ENCODE measurements at places on chromosomes 2 and 18.

DNA sequence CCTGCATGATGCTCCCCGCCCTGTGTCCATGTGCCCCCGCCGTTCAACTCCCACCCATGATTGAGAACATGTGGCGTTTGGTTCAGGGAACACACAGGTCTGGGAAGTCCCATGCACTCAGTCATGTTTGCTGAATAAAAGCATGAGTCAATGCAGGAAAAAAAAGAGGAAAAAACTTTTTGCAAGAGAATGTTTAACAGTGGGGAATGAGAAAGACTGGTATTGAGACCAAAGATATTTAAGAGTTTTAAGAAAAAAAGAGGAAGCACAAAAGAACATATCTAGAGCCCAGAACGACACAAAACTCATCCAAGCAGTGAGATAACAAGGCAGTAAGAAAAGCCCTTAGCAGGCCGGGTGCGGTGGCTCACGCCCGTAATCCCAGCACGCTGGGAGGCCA, 279.2 kb upstream of the THSD7B start:
- DNase-seq: peak; percentile 12

DNA sequence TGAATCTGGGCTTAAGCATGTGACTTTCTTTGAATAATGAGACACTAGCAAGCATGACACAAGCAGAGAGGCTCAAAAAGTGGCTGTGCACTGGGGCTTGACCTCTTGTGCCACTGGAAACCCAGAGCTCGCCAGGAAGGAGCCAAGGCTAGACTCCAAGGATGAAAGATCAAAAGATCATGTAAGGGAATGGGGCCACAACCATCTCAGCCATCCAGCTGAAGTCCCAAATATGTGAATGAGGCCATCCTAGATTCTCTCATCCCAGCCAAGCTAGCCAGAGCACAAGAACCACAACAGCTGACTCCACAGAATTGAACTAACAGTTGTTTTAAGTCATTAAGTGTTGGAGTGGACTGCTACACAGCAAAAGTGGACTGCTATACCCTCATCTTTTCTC, 288.1 kb downstream of the CCDC178 start:
- DNase-seq: no peak

GRCh38 chr2:112902816-112903215, 8.1 kb upstream of the IL37 start:
- DNase-seq: no peak

DNA sequence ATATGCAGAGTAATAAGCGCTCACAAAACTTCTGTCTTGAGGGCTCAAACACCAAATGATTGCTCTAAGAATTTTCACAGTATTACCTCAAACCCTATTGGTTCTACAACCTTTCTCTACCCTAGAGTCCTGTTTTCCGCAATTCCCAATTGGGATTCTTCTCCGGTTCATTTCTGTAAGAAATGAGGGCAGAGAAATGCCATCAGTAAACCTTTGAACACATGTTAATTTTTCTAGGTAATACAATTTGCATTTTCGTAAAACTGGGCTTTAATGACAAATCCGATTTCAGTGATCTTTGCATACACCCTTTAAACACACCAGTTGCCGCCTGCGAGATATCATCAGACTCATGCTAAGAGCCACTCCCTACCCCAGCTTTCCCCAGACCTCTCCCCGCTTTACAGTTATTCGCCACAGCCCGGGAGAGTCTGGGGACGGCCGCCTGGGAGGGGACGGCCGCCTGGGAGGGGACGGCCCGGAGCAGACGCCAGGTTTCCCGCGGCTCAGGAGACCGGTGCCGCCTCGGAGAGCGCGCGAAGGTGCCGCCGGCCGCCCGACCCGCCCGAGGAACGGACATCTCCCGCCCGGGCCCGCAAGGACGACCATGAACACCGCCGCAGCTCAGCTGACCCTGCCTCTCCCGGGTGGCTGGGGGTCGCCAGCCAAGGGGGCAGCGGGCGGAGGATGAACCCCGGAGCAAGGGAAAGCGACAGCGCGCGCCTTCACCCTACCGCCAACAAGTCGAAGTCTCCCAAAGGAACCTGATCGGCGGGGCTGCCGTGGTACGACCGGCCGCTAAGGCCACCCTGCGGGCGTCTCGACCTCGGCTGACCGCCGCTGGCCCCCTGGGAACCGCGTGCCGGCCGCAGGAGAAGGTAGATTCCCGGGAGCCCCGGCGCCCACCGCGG, 463 bp downstream of the SMC6 start:
- no peak for DNase-seq

GRCh38 chr2:12155303-12156051, 409.0 kb downstream of the LPIN1 start:
- no peak for DNase-seq

DNA sequence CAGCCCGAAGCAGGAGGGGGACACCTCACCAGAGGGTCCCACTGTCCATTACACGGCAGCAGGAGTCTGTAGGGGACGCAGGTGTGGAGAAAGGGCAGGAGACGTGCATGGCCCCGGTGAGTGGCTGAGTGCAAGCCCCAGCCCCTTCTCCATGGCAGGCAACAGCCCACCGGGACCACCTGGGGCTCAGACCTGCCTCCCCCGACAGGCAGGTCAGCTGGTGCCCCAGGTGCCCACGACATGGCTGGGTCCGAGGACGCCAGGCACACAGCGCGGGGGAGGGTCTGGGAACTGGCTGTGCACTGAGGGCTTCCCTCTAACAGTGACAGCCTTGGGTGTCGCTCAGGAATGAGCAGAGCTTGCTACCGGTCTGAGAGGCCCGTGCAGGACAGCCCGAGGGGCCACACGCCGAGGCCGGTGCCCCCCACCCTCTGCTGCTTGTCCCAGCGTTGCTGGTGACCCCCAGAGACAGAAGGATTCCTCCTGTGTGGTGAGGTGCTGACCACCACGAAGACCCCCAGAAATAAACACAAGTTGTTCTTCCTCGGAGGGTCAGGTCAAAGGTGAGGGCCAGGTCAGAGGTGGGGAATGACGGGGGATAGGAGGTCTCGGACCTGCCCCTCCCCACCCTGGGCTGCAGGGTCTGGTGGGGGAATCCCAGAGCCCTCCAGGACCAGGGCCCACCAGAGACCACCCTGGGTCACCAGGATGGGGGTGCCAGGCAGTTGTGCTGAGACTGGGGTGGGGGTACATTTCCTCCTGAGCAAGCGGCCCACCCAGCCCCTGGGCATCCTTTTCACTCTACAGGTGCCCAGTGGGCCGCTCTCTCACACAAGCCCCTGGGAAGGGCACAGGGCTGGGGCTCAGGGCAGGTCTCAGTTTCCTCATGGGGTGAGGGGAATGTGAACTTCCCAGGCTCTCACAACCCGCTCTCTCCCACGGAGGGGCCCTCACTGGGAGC, 50.6 kb downstream of the SLC66A2 start:
- DNase-seq: no peak

- DNase-seq: no peak
Observed at GRCh38 chr2:88247531-88247930, 77.4 kb downstream of the THNSL2 start.

DNA sequence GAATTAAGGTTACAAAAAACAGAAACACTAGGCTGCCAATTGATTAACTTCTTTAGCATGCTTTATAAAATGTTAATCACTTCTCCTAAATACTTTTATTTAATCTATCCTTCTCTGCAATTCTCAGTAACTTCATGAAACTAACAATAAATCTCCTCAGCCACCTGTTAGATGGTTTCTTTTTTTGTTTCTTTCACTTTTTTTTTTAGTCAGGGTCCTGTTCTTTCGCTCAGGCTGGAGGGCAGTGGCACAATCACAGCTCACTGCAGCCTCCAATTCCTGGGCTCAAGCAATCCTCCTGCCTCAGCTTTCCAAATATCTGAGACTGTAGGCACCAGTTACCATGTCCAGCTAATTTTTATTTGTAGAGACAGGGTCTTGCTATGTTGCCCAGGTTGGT, 213.4 kb upstream of the STK17B start:
- no peak for DNase-seq

- DNase-seq: no peak
Observed at GRCh38 chr18:38025433-38026038, 459.9 kb upstream of the CELF4 start.

DNA sequence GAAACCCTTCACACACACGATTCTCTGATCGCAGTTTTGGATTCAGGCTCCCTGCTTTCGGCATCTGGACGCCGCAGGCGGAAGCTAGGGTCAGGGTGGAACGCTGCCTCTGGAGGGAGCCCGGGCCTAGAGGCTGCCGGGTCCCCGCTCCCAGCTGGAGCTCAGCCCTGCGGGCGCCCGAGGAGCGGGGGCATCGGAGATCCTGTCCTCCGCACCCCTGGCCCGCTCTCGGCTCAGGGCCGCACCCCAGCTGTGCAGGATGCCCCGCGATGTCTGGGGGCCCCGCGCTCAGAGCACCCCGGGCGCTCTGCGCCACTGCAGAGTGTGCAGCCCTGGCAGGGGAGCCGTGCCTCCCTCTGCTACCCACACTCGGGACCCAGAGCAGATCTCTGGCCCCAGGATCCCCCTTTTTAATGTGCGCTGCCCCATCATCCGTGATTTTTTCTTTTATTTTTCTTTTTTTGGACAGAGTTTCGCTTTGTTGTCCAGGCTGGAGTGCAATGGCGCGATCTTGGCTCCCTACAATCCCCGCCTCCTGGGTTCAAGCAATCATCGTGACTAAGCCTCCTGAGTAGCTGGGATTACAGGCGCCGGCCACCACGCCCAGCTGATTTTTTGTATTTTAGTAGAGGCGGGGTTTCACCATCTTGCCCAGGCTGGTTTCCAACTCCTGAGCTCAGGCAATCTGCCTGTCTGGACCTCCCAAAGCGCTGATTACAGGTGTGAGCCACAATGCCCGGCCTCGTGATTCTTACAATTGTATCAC, 54.8 kb upstream of the TUBA3E start:
- no peak for DNase-seq

DNA sequence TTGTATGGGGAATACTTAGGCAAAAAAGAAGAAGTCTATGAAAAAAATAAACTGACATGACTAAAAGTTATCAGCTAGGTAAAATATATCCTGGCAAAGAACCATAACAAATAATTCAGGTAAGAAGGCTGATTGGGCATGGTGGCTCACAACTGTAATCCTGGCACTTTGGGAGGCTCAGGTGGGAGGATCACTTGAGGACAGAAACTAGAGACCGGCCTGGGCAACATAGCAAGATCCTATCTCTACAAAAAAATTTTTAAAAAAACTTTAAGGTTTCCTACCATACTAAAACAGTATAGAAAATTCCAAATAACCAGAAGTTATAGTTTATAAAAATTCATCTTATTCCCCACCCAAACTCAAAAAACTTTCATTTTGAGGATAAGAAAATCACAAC, 10.8 kb downstream of the NCKAP1 start:
- DNase-seq: no peak

GRCh38 chr2:239716536-239717318, 308.4 kb downstream of the NDUFA10 start:
- no peak for DNase-seq

DNA sequence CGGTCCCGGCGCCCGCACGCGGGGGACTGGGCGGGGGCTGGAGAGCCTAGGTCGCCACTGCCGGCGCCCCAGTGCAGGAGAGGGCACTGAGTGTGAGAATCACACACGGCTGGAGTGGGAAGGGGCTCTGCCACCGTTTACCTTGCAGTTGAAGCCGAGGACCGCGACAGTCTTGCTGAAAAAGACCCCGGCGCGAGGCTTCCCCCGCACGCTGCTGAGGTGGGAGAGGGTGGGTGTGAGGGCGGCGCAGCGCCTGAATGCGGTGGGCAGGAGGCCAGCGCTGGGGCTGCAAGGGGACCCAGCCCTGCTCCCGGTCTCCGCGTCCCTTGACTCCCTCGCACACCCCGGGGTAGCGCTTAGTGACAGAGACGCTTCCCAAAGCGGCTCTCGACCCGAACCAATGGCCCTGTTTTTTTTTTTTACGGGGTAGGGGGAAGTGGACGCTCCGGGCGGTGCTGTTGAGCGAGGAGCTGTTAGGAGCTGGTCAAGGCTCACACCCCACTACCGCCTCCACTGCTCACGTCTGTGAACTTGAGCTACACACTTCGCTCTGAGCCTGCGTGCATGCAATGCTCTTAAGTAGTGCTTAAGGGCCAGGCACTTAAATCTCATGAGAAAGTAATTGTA, 794 bp downstream of the NOTO start:
- DNase-seq: no peak

GRCh38 chr2:54107455-54107764, 8.0 kb upstream of the ACYP2 start:
- no peak for DNase-seq

DNA sequence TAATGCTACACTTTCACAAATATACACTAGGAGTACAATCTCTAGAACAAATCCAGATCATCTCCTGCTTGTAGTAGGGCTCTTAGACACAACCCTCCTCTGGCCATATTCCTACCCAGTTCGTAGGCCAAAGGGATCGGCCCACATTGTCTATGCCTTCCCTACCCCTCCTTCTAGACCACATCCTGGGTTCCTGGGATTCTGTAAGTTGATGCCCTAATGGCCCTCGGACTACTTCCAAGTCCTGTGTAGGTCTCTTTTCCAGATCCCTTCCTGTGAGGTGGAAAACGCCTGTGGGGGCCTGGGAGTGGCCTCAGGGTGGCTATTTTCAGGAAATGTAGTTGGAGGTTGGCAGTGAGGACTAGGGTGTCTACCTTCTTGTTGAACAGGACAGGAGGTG, 289.7 kb downstream of the ZNF385B start:
- no peak for DNase-seq

- DNase-seq: no peak
Observed at GRCh38 chr18:8499810-8500675, 109.2 kb upstream of the RAB12 start.

GRCh38 chr2:39733070-39733674, 45.9 kb downstream of the THUMPD2 start:
- no peak for DNase-seq

- no peak for DNase-seq
Observed at GRCh38 chr2:66446941-66447340, 12.0 kb downstream of the MEIS1 start.

DNA sequence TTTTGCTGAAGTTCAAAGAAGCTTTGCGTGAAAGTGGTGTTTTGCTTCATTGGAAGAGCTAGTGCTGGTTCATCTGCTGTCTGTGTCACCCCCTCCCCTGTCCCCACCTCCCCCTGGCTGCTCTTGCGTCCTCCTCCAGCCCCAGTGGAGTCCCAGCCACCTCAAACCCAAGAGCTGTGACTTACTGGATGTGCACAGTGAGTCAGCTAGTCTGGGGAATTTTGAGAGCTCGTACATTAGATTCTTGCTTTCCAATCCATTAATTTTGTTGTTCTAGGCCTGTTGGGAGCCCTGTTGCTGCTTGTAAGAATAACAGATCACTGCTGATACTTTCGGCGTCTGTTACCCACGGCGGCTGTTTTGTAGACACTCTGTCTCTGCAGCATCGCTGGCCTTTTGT, 412.1 kb downstream of the TSN start:
- no peak for DNase-seq

- no peak for DNase-seq
Observed at GRCh38 chr18:26574958-26575864, 26.9 kb upstream of the KCTD1 start.

DNA sequence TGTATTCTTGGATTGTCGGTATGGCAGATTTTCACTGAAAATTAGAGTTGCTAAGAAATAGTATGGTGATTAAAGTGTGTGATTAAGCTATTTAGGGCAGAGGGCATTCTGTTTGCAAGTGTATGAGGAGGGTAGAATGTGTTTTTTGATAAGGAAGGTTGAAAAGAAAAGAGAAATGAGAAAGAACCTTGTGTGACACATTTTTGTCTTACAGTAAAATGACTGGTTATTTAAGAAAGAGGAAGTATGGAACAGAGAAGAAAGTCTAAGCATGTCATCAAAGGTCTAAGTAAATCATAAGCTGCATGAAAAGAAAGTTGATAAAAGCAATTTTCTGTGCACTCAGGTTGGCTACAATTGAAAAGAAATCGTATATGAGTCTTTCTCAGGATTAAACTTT, 5.2 kb upstream of the RSAD2 start:
- DNase-seq: no peak

GRCh38 chr2:72947952-72948830, 30.9 kb downstream of the EMX1 start:
- no peak for DNase-seq

- DNase-seq: no peak
Observed at GRCh38 chr2:51778806-51779205, 746.9 kb upstream of the NRXN1 start.

All from stimulated activated naive B cell treated with anti-CD40 and anti-IgM and Interleukin-4, amounts not matched to agents 10 μg/mL and 1 μg/mL and 100 μg/mL, for 72 hours (primary cell).